Non-pigmented ciliary epithelial cell (primary cell): ENCODE measurements at places on chromosomes 11 and 22.

GRCh38 chr22:36505998-36506635 is 723 bp downstream of the FOXRED2 start:
- no peak for DNase-seq

GRCh38 chr11:74840486-74840885 is 91.8 kb downstream of the RNF169 start:
- no peak for DNase-seq

DNA sequence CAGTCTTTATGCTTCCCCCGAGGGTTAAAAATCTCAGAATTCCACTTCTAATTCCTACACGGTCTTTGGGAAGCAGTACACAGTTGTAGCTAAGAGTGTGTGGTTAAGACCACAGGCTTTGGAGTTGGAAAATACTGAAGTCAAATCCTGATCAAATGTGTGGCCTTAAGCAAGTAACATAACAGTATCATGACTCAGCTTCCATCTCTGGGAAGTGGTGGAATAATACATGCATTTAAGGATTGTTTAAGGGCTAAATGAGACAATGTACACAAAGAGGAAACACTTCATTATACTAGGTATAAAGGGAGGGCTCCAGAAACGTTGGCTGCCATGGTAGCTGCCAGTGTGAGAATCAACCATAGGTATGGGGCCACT is 71.5 kb downstream of the FAT3 start:
- DNase-seq: peak; percentile 40

- no peak for DNase-seq
Measured at GRCh38 chr11:111302298-111302697, 4.0 kb downstream of the POU2AF3 start.

GRCh38 chr11:35105319-35106079 is 33.5 kb upstream of the CD44 start:
- no peak for DNase-seq

- DNase-seq: no peak
Measured at GRCh38 chr11:47340980-47341775, 11.3 kb downstream of the MYBPC3 start.

DNA sequence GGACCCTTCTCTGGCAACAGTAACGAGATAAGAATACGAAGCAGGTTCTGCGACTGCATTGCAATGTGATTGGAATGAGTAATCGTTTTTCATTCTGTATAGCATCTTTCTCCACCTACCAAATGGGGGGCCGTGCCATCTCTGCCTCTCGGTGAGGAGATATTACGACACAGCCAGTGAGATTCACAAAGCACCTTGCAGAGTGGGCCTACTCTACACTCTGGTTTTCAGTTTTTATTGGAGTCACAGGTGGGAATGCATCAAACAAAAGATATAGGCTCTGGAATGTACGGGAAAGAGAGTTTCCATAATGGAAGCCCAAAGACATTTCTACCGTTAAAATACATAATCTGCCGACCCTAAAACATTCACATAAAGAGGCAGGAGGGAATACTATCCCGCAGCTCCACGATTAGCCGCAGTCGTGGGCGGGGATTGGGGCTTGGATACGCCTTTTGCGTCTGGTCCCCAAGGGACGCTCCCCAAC is 423 bp upstream of the RTN3 start:
- no peak for DNase-seq

GRCh38 chr11:133656082-133656635 is 123.9 kb upstream of the OPCML start:
- DNase-seq: no peak

DNA sequence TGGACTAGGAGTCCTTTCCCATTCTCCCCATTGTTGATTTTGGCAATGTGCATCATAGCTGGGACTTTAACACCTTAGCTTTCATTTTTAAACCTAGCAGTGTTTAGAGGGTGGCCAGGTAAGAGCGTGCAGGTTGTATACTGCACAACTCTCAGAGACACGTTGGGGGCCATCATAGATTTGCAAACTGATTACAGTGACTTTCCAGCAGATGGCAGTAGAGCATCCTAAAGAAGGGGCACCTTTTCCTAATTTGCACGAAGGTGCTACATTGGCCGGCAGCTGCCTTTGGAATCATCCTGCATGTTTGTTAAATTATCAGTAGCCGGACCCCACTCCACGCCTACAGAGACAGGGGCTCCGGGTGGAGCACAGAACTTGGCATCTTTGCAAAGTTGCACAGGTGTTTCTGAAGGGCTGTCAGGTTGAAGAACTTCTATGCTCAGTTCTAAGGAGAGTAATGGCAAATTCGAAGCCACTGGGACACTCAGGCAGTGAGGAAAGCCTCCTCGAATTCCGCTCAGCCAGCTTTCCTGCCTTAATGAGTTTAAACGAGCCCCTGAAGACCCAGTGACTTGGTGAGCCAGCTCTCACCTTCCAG is 7.7 kb downstream of the LHFPL7 start:
- DNase-seq: no peak

DNA sequence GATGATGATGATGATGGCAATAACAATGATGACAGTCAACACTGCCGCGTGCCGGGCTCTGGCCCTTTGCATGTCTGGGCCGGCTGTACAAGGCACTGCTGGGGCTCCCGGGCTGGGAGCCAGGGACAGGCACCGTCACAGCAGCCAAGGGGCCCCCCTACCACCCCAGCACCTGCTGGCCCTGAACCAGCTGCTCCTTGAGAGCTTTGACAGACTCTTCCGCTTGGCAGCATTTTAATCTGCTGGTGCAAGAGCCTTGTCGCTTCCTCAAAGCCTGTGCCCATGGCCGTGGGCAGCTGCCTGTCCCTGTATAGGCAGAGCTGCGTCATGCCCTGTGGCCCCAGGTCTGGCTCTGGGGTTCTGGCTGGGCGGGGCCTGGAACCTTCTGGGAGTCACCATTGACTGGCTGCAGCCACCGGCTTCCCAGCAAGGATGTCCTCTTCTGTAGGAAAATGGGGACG is 12.9 kb upstream of the MUC6 start:
- no peak for DNase-seq

GRCh38 chr11:34209809-34210208 is 104.4 kb downstream of the NAT10 start:
- DNase-seq: no peak

GRCh38 chr11:15805726-15806125 is 550.6 kb downstream of the SOX6 start:
- DNase-seq: no peak

- no peak for DNase-seq
Measured at GRCh38 chr22:26740253-26740652, 82.9 kb downstream of the MIAT start.

- DNase-seq: no peak
Measured at GRCh38 chr22:44586999-44587736, 89.1 kb upstream of the RTL6 start.

DNA sequence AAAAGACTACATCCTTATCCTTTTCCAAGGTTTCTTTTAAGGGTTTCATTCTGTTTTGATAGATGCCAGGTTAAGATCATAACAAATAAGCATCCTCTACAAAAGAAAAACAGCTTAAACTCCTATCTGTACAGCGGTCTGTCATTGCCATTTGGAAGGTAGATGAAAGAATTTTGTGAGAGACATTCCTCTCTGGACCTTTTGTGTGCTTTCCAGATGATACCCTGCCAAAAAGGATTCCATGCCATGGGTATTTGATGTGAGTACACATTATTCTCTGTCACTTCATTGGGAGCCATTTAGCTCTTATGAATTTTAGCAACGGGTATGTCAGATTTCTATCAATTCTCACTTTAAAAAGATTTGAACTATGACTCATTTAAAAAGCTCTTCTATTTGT is 153.7 kb downstream of the GRIA4 start:
- no peak for DNase-seq

GRCh38 chr22:23790819-23791737 is 4.3 kb downstream of the SMARCB1 start:
- no peak for DNase-seq

GRCh38 chr11:71499125-71499524 is 27.9 kb upstream of the KRTAP5-7 start:
- no peak for DNase-seq

DNA sequence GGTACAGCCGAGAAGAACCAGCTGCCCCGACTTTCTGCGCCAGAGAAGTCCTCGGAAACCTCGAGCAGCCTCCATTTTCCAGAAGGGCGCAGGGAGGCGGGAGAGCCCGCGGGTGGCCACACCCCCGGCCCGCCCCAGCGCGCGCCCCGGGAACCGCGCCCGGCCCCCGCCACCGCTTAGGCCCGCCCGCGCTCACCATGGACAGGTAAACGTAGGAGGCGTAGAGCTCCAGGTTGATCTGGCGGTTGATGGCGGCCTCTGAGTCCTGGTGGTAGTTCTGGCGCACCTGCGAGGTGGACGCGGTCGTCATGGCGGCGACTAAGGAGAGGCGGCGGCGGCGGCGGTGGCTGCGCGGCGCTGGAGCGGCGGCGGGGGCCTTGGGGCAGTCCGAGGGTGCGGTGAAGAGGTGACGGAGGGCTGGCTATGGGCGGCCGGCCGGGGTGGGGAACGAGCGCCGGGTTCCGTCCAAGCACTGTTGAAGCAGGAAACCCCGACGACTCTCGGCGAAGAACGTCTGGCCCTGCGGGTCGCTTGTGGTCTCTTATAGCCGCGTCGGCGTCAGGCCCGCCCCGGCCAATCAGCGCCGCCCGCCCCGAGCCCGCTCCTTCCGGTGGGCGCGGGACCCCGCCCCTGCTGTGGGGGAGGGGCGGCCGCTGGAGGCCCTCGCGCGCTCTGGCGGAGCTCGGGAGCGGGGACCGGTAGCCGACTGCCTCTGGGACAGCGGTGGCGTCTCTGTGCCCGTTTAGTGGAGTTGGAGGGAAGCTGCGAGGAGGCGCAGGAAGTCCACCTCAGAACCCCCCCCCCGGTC is at the start of gene FTH1:
Gene FTH1 (minus strand): TSS at position 519 of the 808 bp plus-strand sequence. CDS start 209 bp downstream, at position 310.
- DNase-seq: no peak

DNA sequence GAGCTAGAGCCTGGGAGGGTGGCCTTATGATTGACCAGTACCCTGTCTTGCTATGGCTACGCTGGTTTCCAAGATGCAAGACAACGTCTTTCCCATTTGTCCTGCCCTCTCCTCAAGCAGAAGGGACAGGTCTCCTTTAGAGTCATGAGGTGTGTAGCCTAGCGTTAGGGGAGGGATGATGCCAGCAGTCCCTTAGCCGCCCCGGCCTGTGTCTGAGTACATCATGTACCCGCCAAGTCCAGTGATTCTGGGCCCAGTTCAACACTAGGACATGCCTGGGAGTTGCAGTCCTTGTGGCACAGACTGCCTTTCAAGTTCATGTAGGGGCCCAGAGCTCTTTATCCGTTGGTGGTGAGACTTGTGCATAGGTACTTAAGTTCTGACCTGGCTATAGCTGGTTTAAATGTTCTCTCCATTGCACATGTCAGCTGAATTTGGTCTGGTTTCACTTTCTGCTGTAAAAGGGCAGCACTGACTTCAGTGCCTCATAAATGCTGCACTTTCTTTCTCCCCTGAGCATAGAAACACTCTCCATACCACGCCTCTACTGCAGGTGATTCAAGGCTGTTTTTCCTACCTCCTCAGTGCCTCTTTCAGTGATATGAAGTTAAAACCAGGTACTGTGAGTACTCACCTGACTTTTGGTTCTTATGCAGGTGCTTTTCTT is 151.1 kb downstream of the METTL15 start:
- DNase-seq: no peak
